Left lung (tissue), 14 donors: ENCODE measurements at places on chromosomes 11 and 22.

DNA sequence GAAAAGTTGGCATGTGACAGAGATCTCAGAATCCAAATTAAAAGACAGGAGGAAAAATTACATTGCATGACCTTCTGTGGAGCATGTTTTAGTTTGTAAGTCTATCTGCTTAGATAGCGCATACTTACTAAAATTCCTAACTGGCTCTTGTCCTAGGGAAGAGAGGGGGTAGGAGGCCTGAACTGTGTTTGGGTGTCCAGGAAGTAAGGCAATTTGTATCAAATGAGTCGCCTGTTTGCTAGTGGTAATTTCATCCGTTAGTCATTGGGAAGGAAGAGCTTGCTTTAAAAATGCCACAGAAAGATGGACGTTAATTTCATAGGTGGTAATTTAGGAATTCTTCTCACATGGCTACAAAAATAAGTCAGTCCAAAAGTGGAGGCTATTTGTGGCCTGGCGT lies 18.5 kb downstream of the GRK3 start:
- DNase-seq: no peak

GRCh38 chr22:33526434-33527107 lies 393.7 kb downstream of the LARGE1 start:
- DNase-seq: no peak

GRCh38 chr11:63443714-63444113 lies 47.3 kb downstream of the PLAAT5 start:
- DNase-seq: no peak

GRCh38 chr11:102280245-102280833 lies 36.9 kb upstream of the BIRC3 start:
- no peak for DNase-seq

- no peak for DNase-seq
Measured at GRCh38 chr11:107473792-107474191, 16.2 kb upstream of the CWF19L2 start.

DNA sequence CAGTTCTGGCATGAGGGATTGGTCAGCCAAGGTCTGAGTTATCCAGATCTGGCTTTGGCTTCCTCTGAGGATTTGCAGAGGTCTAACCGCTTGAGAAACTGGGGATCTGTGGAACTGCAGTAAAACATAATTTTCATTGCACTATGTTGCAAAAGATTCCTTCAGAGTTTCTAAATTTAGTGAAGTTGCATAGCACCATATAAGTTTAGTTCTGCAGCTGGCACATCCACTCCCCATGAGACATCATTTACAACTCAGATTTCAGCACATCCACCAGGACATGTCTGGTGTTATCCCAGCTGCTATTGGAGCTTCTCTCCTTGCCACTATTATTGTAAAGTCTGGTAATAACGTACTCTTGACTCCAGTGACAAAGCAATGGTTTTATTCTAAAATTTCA lies 181.5 kb downstream of the CWF19L2 start:
- no peak for DNase-seq

DNA sequence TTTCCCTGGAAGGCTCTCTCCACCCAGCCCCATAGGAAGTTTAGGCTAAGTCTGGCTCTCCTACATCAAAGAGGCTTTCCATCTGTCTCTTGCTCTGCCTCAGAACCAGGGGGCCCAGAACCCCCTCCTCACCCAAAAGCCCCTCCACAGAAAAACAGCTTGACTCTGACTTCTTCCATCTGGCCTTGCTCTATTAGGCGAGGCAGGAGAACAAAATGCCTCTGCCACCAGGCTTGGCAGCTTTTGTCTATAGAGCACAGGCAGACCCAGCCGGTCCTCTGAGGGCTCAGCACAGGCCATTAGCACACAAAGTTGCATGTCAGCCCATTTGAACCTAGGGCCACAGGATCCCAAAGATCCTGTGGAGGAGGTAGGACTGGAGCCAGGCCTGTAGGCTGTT lies 75.7 kb upstream of the SUSD2 start:
- no peak for DNase-seq

- DNase-seq: no peak
Measured at GRCh38 chr11:130300567-130300966, 14.2 kb downstream of the ZBTB44 start.

- no peak for DNase-seq
Measured at GRCh38 chr11:115188188-115188897, 315.9 kb downstream of the CADM1 start.

GRCh38 chr22:24043958-24044357 lies 32.9 kb downstream of the CABIN1 start:
- DNase-seq: no peak

- peak; percentile 56 for DNase-seq
Measured at GRCh38 chr22:29503811-29504372, 23.9 kb downstream of the NEFH start.

- peak; percentile 80 for DNase-seq
Measured at GRCh38 chr11:126102436-126102981, 39.8 kb upstream of the CDON start.

DNA sequence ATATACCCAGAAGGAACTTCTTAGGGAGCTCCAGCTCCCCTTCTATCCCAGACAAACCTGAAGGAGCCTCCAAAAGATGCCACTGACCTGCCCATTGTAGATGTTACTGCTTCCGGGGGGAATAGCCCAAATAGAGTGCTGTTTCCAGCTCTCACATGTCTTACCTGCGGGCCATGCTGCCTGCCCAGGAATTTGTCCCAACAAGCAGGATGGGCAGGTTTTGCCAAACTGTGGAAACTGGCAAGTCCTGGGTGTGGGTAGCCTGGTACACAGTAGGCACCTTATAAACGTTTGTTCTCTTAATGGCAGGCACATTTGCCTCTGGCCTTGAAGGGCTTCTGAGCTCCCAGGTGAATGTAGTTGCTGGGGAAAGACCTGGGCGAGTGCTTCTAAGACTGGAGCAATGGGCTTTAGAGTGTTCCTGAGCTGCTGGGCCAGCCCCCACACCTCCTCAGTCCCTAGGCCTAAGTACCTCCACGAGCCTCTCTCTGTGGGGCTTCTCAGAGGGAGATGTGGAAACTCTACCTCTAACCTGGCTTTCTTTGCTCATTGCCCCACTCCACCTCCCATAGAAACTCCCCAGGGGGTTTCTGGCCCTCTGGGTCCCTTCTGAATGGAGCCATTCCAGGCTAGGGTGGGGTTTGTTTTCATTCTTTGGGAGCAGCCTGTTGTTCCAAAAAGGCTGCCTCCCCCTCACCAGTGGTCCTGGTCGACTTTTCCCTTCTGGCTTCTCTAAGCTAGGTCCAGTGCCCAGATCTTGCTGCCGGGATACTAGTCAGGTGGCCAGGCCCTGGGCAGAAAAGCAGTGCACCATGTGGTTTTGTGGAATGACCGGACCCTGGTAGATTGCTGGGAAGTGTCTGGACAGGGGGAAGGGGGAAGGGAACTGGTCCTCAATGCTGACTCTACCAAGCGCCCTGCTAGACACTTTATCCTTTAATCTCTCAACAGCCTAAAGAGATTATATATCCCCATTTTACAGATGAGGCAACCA lies 37.2 kb downstream of the LIMK2 start:
- DNase-seq: no peak

DNA sequence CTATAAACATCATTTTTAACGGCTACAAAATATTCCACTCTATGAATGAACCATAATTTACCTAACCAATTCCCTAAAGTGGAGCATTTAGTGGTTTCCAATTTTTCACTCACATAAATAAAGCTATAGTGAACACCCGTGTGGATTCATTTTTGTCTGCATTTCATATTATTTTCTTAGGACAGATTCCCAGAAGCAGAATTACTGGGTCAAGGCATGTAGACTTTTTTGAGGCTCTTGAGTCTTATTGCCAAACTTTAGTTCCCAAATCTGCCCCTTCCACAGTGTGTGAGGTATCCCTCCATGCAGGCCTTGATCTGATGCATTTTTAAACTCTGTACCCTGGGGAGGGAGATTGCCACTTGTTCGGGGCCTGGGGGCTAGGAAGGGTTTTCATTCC lies 198.2 kb downstream of the TENM4 start:
- DNase-seq: no peak

DNA sequence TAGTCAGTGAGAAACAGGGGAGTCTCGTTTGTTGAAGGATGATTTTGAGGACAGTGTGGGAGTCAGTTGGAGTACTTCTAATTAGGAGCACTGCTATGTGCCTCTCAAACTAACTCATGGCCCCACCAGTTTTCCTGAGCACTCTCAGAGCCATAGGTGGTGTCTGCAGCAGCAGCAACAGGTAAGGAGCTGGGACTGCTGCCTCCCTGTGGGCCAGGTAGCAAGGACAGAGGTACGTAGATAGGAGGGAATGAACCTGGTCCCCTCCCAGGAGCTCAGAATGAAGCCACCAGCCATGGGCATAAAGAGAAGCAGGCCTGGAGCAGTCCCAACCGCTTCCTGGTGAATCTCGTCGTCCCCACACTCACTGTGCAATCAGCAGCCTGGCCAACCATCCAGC lies 183.4 kb downstream of the BUD13 start:
- DNase-seq: no peak

GRCh38 chr11:27004103-27004502 lies 10.2 kb downstream of the FIBIN start:
- no peak for DNase-seq

- DNase-seq: no peak
Measured at GRCh38 chr11:30653606-30654005, 67.5 kb upstream of the MPPED2 start.

GRCh38 chr11:95793116-95793515 lies 2.8 kb downstream of the CEP57 start:
- DNase-seq: no peak

GRCh38 chr22:23029521-23030228 lies 40.6 kb upstream of the GNAZ start:
- no peak for DNase-seq

- DNase-seq: no peak
Measured at GRCh38 chr11:35151241-35151640, 12.3 kb downstream of the CD44 start.

DNA sequence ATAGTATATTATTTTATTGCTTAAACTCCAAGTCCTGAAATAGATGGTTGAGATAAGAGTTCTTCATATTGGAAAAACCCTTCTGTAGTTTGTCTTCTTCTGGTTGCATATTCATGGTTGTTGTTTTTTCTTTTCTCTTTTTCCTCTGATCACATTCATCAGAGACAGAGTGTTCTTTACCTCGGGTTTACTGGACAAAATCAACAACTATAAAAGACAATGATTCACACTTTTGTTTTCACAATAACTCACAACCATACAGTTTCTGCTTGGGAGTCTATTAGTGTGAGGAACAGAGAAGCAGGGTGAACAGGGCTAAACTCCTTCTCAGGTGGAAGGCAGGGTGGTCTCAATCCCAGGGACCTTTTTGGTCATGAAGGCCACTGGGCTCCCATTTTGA lies 2.6 kb upstream of the SLC22A25 start:
- no peak for DNase-seq

DNA sequence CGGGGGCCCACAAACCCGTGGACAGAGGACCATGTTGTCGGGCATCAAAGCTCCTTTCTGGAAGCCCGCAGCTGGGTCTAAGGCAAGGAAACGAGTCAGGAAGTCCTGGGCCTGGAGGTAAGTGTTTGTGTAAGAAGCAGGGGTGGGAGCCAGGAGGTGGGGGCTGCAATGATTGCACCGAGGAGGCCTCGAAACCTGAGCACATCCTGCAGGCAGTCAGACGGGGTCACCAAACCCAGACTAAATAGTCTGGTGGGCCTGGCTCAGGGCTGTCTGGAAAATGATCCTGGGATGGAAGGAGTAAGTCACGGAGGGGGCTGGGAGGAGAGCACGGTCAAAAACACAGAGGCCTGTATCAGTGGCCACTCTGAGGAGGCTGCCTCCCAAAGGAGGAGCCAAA lies 539.2 kb downstream of the MN1 start:
- no peak for DNase-seq

DNA sequence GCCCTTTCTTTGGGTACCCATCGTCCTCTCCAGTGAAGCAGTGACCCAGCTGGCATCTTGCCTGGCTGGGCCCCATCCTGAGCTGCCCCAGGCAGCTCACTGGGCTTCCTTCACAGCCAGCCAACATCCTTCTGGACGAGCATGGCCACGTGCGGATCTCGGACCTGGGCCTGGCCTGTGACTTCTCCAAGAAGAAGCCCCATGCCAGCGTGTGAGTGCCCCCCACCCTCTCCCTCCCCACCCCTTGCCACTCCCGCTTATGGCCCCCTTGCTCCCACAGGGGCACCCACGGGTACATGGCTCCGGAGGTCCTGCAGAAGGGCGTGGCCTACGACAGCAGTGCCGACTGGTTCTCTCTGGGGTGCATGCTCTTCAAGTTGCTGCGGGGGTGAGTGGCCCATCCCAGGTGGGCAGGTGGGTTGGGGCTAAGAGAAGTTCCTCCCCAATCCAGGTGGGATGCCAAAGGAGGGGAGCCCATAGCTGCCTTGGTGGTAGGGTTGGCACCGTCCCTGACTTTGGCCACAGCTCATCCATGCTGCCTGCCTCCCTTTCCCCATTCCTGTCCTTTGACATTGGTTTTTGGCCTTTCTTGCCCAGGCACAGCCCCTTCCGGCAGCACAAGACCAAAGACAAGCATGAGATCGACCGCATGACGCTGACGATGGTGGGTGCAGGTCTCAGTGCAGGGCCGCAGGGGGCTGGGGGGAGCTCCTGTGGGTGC lies 6.8 kb upstream of the ANKRD13D start:
- no peak for DNase-seq

- no peak for DNase-seq
Measured at GRCh38 chr11:127052404-127052803, 51.8 kb upstream of the KIRREL3 start.

GRCh38 chr11:117328375-117329010 lies 839 bp downstream of the CEP164 start:
- DNase-seq: peak; percentile 54

- DNase-seq: peak; percentile 37
Measured at GRCh38 chr11:113113801-113114704, 152.8 kb downstream of the NCAM1 start.

DNA sequence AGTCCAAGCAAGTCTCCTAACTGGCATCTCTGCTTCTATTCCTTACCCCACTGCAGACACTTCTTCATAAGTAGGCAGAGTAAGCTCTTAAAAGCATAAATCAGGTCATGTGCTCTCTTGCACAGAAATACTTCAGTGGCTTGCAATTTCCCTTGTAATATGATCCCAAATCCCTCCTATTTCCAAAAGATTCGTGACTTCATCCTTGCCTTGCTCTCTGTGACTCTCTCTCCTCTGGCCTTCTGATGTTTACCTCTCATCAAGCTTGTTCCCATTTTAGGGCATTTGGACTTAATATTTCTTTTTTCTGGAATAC lies 37.4 kb upstream of the NCR3LG1 start:
- peak; percentile 47 for DNase-seq

DNA sequence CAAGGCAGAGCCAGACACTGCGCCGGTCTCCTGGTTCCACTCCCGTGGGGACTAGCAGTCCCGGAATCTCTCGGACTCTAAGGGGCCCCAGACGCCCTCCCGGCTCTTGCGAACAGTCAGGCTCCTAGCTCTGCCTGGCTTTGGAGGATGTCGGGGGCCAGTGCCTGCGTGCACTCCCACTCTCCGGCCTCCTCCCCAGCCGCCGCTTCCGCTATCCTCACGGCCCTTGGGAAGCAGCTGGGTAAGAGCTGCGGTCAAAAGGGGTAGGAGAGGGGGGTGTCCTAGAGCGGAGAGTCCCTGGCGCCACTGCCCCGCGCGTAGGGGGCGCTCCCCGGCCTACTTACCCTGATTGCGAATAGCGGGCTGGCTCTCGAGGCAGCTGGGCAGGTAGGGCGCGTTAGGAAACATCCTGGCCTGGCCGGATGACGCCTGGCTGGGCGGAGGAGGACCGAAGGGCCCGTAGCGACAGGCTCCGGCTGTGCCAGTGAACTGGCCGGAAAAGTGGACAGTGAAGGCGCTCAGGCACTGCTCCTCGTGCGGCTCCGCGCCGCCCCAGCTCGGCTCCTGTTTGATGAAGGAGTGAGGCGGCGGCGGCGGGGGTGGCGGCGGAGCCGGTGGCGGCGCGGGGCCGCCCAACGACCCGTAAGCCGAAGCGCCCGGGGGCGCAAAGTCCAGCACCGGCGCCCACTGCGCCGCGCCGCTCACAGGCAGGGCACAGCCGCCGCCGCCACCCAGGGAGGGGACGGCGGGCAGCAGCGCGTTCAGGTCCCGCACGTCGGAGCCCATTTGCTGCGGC lies 785 bp downstream of the WT1 start:
- no peak for DNase-seq
